Activated gamma-delta T cell treated with anti-CD3 and anti-CD28 coated beads, Interleukin-2, amount 50 U/mL, for 16 hours (primary cell): ENCODE measurements at places on chromosomes 4 and X.

- no peak for DNase-seq
These were observed 5.0 kb upstream of the NSD2 start for GRCh38 chr4:1866189-1866661.

- no peak for DNase-seq
These were observed 13.6 kb upstream of the MAGED4B start for GRCh38 chrX:52082578-52082977.

GRCh38 chr4:101183666-101184373 lies 163.5 kb downstream of the PPP3CA start:
- no peak for DNase-seq

GRCh38 chrX:40445691-40446090 lies 135.1 kb upstream of the ATP6AP2 start:
- no peak for DNase-seq

- no peak for DNase-seq
These were observed 30.0 kb downstream of the CTBP1 start for GRCh38 chr4:1218634-1219565.

DNA sequence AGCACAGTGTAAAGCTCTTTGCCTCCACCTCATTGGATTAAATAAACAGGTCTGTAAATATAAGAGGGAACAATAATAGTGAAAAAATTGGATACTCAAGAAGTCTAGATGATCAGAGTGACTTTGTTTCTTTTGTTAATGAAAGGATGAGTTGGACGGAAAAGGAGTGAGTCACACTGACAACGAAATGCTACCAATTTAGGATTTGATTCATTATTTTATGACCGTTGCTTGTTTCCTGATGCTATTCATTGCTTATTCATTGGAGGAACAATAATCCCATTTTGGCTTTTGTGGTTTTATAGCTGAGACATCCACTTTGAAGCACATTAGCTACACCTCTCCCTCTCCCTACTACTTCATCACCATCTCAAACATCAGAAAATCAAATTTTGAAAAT lies 74.4 kb upstream of the DYNLT3 start:
- no peak for DNase-seq

- DNase-seq, result no peak
These were observed 43.2 kb downstream of the QDPR start for GRCh38 chr4:17468619-17469221.

GRCh38 chr4:157983300-157983699 lies 189.5 kb downstream of the GASK1B start:
- DNase-seq, result no peak
